NCI-H1105 (cell line): ENCODE measurements at places on chromosomes 5 and 9.

DNA sequence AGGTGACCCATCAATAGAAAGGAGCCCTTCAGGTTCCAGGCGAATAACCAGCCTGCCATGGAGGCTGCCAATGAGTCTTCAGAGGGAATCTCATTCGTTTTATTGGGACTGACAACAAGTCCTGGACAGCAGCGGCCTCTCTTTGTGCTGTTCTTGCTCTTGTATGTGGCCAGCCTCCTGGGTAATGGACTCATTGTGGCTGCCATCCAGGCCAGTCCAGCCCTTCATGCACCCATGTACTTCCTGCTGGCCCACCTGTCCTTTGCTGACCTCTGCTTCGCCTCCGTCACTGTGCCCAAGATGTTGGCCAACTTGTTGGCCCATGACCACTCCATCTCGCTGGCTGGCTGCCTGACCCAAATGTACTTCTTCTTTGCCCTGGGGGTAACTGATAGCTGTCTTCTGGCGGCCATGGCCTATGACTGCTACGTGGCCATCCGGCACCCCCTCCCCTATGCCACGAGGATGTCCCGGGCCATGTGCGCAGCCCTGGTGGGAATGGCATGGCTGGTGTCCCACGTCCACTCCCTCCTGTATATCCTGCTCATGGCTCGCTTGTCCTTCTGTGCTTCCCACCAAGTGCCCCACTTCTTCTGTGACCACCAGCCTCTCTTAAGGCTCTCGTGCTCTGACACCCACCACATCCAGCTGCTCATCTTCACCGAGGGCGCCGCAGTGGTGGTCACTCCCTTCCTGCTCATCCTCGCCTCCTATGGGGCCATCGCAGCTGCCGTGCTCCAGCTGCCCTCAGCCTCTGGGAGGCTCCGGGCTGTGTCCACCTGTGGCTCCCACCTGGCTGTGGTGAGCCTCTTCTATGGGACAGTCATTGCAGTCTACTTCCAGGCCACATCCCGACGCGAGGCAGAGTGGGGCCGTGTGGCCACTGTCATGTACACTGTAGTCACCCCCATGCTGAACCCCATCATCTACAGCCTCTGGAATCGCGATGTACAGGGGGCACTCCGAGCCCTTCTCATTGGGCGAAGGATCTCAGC is at the start of gene OR1K1:
TSS of gene OR1K1 (plus strand) at position 58 of the 995 bp plus-strand sequence. CDS start at position 58, 0 bp downstream.
- no peak for DNase-seq

- peak; percentile 46 for DNase-seq
Measured at GRCh38 chr5:15105799-15106393, 234.3 kb upstream of the ANKH start.

GRCh38 chr5:176530983-176531901 is 6.0 kb downstream of the RNF44 start:
- no peak for DNase-seq

DNA sequence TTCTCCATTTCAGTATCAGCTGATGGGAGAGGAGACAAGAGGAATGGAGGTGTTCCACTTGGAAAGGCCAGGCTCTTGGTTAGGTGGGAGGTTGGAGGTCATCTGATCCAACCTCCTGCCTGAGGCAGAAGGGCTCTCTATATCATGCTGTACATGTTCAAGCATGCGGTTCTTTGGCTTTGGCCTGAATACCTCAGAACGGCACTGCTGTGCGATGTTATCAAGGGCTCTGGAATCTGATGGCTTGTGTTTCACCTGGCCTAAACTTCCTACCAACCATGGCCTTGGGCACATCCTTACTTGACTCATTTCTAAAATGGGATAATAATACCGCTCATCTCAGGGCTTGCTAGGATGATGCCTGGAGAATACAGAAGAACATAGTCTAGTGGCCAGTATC is 90.1 kb upstream of the FAM169A start:
- DNase-seq, result no peak

DNA sequence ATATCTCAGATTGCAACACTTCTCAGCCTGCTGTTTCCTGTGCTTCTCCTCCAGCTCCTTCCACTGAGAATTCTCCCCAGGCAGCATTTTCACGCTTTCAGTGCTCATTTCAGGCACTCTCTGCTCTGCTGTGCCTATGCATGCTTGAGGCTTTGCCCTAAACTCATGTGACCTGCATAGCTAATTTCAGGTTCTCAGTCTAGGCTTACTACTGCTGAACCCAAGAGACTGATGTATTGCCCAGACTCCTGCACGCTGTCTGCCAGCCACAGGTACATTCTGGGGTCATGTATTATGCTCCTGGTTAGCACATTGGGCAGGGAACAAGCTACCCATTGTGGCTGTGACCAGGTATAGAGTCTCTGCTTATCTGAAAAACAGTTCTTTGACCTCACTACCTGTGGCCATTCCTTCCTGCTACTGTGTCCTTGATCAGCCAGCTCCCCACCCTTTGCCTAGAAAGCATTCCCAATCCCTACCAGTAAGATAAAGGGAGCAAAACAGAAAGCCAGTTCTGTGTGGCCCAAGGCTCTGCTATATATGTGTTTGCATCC is 34.7 kb downstream of the PIP5K1B start:
- DNase-seq, result no peak

DNA sequence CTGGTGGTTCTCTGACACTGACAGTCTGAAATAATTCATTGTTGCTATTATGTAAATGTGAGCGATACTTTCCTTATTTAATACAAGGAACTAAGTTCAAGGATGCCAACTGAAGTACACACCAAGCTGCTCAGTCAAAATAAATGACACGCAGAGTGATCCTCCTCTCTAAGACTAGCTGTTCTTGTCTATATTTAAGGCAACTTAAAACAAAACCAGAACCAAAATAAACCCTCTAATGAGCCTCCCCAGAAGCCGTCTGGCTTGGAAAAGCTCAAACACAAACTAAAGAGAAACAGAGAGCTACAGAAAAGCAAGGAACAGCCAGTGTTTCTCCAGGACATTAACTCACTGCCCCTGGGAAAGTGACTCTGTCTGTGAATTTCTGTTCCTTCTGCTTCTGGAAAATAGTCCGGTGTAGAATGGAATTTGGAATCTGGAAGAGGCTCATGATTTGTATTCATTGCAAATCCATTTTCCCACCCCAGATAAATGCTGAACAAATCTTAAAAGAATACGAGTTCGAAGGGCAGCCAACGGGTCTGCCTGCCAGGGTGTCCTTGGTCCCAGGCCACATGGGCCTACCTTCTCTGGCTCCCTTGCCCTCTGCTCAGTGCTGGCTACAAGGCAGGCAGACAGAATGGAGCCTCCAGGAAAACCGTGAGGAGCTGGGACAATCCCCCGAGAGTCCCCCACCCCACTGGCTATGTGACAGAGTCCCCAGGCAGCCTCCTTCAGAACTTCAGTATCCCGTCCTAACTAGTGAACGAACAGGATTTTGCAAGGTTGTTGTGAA is 14.8 kb downstream of the GGTA1 start:
- DNase-seq, result no peak

GRCh38 chr5:22567983-22568382 is 285.2 kb downstream of the CDH12 start:
- DNase-seq, result no peak

- DNase-seq, result no peak
Measured at GRCh38 chr5:35063414-35063813, 15.7 kb upstream of the AGXT2 start.

GRCh38 chr5:134267366-134268018 is 41.6 kb upstream of the PPP2CA start:
- DNase-seq, result no peak

GRCh38 chr9:35673132-35674024 is at the start of gene CA9:
Gene CA9, plus strand, starts transcription at chr9:35673928. Its CDS starts 32 bp downstream, at chr9:35673960.
- peak; percentile 86 for DNase-seq

- DNase-seq, result no peak
Measured at GRCh38 chr5:37838152-37838932, 1.5 kb downstream of the GDNF start.

DNA sequence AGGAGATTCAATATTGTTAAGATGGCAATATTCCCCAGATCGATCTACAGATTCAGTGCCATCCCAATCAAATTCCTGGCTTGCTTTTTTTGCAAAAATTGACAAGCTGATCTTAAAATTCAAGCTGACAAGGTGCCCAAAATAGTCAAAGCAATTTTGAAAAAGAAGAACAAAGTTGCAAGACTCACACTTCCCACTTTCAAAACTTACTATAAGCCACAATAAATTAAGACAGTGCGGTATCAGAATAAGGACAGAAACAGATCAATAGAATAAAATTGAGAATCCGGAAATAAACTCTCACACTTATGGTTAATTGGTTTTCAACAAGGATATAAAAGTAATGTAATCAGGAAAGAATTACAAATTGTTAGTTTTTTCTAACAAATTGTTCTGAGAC is 97.1 kb downstream of the NRG2 start:
- DNase-seq, result no peak

- DNase-seq, result no peak
Measured at GRCh38 chr9:7186175-7186574, 428.4 kb downstream of the KDM4C start.

DNA sequence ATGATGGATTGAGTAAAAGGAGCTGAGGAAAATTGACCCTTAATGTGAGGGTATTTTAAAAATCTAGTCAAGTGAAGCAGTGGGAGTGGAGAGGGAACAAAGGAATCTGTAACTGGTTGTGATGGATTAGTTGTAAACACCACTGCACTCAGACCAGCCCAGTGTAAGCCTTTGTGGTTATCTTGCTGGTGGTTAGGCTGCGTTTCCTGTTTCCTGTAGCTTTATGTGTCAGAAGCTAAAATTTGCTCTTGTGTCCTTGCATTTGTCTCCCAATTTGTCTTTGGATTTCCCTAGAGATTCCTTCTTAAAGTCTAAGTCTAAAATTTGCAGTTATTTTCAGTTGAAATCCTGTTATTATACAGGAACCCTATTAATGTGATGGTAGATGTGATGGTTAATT is 6.3 kb downstream of the IFNA21 start:
- no peak for DNase-seq

GRCh38 chr5:150112201-150113046 is 26.1 kb upstream of the CSF1R start:
- no peak for DNase-seq

DNA sequence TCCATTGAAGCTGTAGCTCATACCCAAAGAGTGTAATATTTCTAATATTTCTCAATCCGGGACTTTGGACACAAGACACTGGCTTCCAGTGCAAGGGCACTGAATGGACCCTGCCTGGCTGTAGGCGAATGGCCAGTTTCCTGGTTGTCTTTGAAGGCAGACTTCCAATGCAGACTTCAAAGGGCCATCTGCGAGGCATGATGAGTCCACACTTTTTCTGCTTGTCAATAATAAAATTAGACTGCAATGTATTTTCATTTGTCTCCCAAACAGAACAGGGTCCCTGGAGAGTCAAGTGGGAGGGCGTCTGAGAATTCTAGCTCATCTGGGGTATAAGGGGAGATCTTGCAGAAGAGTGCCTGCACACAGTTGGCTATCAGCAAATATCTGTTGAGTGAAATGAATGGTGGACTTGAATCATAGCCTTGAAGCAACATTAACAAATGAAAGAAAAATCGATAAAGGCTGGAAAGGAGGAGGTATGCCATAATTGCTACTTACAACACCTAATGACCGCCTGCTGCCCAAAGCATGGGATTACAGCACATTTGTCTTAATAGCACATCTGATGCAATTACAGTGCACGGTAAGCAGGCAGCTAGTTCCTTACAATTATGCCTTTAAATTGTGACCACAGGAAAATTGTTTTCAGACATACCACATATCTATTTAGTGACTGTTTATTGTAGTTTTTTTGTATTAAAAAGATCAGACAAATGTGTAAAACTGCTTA is 137.5 kb downstream of the ARHGEF28 start:
- DNase-seq, result no peak

DNA sequence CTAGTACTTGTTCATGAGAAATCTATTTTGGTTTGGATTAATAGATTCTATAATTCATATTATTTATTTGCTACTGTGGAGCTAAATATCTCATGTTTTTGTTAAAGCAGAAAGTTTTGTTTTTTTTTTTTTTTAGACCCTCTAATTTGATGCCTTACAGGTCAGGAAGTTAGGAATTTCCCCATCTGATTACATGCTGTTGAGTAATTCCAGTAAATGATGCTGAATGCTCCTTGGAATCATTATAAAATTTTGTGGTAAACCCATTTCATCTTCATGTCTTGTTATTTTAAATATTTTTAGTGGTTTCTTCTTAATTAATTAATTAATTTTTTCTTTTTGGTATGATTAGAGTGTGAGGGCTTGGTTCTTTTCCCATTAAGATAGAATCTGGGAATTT is 35.6 kb downstream of the NNT start:
- DNase-seq, result no peak

- peak; percentile 30 for DNase-seq
Measured at GRCh38 chr9:126490871-126491567, 122.7 kb upstream of the LMX1B start.

- no peak for DNase-seq
Measured at GRCh38 chr5:44574678-44575077, 185.5 kb upstream of the FGF10 start.

GRCh38 chr5:76782444-76782843 is 36.4 kb upstream of the F2RL1 start:
- no peak for DNase-seq

DNA sequence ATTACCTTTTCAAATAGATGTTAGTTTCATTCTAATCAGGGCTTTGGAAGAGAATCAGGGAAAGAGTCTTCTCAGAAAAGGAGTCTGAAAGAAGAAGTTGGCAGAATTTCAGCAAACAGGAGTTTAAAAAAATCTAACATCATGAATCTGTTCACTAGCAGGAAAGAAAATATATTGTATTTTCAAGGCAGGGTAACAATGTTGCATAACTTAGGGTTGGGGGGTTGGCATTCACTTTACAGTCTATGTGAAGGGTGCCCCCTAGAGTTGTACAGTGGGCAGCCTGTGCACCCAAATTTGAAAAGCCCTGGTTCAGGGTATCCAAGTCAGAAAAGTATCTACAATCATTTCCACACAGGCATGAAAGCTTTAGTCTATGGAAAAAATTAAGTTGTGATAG is 348.4 kb upstream of the SLC30A5 start:
- no peak for DNase-seq
